ENCODE measurements at places on chromosomes 7 and 10.
A peak's percentile ranks its signal among the peaks of the same experiment; 100 is the strongest.

- DNase-seq, result no peak
These were observed 59.5 kb upstream of the ELN start for GRCh38 chr7:73968487-73968886.

DNA sequence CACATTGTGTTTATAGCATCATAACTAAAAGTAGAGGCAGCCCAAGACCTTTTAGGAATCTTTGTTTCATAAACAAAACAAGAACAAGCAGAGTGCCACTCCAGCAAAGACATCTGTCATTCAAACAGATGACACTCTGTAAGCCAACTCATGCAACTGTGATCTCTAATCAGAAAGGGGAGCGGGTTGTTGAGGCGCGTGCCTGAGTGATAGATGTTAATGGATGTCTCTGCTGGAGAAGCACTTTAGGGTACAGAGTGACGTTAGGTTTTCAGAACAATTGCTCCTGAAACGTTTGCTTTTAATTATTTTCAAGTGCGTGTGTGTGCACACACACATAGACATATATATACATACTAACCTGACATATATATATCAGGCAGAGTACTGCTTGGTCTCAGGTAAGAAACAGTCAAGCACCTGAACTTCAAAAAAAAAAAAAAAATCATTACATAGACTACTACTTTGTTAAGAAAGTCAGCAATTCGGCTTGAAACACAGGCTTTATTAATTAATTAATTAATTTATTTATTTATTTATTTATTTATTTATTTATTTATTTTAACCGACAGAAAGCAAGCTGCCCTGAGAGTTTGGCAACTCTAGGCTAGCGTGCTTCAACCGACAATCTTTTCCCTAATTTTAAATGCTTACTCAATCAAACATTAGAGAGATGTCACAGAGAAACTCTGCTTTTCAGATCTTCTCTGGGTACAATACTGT lies 109.1 kb downstream of the POU6F2 start:
- no peak for DNase-seq

- DNase-seq, result no peak
These were observed 24.2 kb downstream of the GPER1 start for GRCh38 chr7:1112109-1112508.

DNA sequence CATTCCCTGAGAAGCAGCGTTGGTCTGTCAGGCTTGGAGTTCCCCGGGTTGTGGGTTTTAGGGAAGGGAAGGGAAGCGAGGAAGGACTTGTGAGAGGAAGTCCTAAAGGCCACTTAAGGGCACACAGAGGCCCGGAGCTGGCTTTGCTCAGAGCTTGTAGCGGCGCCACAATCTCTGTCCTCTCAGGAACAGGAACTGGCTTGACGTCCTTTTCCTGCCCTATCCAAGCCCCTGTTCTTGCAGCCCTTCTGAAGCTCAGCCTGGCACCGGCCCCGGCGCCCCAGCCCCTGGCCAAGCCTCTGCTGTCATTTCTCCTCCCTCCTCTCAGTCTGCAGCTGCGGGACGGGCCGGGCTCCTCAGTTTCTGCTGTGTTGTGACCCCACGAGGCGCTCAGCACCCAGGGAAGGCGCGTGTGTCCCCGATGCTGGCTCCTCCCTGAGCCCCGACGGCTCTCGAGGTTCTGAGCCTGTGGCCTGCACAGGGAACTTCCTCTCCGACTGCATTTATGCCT lies at the start of gene GIMAP8:
TSS of gene GIMAP8 (plus strand) at position 140 of the 511 bp plus-strand sequence. CDS start 16,069 bp downstream, outside the sequence.
- peak; percentile 25 for DNase-seq

GRCh38 chr10:60209874-60210570 lies 179.7 kb downstream of the ANK3 start:
- DNase-seq, result no peak
